ENCODE measurements at places on chromosomes 5 and 9. TPM values are rescaled to one million over a fixed set of nuclear protein-coding genes. Genes with fewer than 3 reads are reported as not detected.

DNA sequence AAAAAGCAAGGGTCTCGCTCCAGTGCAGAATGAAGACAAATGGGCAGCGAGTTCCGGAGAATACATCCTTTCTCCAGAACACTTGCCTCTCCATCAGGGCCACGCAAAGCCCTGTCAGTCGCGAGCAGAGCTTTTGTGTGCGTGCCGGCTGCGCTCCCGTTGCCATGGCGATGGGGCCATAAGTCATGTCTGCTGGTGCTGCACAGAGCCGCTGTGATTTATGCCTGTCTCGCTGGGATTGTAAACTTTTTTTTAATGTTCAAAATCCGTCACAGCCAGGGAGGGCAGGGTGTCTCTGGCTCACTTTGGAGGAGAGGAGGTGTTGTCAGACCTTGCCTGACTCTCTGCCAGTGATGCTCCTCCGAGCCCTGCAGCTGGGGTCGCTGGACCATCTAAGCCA, 272.7 kb downstream of the TRIM32 start:
- DNase-seq: no peak

DNA sequence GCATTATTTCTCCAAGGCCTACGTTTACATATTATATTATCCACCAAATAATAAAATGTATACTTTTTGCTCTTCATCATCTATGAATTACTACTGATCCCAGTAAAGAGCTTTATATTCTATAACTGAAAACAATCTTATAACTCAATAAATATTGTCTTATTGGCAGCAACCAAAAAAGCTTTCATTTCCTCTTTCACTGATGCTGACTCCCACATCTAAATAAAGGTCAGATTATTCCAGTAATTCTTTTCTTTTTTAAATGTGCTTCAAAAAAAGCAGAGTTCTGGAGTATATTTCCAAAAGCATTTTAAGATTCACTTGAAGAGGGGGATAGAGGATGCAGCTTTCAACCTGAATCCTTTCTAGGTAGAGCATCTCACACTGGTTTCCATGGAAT, 75.3 kb upstream of the NR4A3 start:
- DNase-seq: no peak

- DNase-seq: peak; percentile 96
These were observed at the start of gene ANKS6 for GRCh38 chr9:98796364-98797101. TSS of gene ANKS6 (minus strand) at chr9:98796555. CDS start at chr9:98796491, 64 bp downstream.

DNA sequence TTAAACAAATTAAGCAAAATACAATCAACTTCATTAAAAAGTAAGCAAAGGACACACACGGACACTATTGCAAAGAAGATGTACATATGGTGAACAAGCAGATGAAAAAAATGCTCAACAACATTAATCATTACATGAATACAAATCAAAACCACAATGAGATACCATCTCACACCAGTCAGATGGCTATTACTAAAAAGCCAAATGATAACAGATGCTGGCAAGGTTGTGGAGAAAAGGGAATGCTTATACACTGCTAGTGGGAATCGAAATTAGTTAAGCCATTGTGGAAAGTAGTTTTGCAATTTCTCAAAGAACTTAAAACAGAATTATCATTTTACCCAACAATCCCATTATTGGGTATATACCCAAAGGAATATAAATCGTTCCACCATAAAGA, 636.2 kb upstream of the ST8SIA4 start:
- DNase-seq: no peak

CD74 gene
- total RNA-seq: 350 TPM

- peak; percentile 15 for DNase-seq
These were observed 30.9 kb upstream of the ORM1 start for GRCh38 chr9:114291886-114292590.

DNA sequence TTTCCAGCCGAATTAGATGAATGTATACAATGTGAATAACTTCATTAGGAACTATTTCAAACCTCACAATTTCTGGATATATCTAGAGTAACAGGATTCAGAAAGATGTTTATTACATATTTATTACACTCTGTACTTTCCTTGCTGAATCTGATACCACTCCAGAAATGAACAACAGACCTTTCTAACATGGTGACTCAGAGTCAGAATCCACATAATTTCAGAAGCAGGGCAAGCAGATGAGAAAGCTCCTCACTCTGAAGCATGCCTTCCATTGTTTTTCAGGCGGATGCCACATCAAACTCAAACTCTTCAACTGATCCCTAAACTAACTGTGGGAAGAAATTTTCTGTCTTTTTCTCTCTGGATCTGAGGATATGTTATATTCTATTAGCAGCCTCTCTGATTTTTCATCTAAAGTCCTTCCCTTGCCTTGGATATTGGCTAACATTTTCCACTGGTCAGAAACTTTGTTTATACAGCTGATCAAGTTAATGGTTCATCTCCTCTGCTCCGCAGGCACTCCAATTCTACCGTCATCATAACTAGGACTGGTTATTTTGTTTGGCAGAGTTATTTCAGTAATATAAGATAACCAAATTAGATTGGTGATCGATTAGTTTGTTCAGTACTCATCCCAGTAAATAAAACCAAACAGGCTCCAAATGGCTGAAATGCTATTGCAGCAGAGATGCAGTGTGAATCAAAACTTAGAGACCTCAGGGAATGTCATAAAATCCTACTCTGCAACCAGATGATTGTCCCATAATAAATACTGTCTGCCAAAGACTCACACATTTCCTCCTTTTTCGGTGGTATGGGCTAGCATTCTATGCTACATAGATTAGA, 556.0 kb downstream of the EBF1 start:
- no peak for DNase-seq

GRCh38 chr5:130871346-130872086, 293.5 kb downstream of the HINT1 start:
- no peak for DNase-seq

- no peak for DNase-seq
These were observed 300.4 kb downstream of the MAN2A1 start for GRCh38 chr5:109989994-109990722.

GRCh38 chr5:43729846-43730478, 127.0 kb downstream of the NNT start:
- no peak for DNase-seq

LTC4S gene
- total RNA-seq: 6.3 TPM

GRCh38 chr5:141657937-141658545, 6.8 kb upstream of the FCHSD1 start:
- no peak for DNase-seq

- no peak for DNase-seq
These were observed 841.6 kb downstream of the MAT2B start for GRCh38 chr5:164346785-164347630.

GRCh38 chr5:74665816-74666215, 19.2 kb upstream of the HEXB start:
- no peak for DNase-seq

DMRT2 gene
- not detected for total RNA-seq
